ENCODE measurements at places on chromosomes 16 and 17.
A peak's percentile ranks its signal among the peaks of the same experiment; 100 is the strongest.

GRCh38 chr16:2296661-2297505 lies 29.0 kb upstream of the RNPS1 start:
- no peak for DNase-seq

DNA sequence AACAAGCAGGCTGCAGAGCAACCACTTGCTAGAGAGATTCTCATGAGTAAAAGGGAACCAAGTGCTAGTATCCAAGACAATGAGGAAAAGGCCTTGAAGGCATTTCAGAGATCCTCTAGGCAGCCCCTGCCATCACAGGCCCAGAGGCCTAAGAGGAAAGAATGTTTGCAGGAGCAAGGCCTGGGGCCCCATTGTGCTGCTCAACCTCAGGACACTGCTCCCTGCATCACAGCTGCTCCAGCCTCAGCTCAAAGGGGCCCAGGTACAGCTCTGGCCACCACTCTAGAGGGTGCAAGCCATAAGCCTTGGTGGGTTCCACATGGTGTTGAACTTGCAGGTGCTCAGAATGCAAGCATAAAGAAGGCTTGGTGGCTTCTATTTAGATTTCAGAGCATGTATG lies 243.0 kb upstream of the RPL38 start:
- DNase-seq: no peak

DNA sequence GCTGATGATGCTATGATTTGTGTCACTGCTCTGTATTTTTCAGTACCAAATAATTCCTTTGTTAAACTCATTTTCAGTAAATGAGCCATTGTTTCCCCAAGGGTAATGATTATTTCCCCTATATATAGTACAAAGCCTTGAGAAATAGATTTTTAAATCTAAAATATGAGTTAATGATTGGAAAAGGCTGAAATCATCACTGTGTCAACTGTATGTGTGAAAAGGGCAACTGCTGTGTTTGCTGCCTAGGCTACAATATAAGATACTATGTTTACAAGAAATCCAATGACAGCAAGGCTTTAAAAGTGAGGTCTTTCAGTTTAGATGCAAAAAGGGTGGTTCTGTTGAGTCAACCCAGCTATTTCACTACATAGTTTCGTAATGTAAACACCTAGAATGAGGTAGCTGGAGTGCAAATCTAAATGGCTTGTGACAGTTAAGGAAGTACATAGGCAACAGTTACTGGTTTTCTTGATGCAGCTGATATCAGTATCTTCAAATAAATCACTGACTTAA lies 15.3 kb downstream of the NLK start:
- no peak for DNase-seq

DNA sequence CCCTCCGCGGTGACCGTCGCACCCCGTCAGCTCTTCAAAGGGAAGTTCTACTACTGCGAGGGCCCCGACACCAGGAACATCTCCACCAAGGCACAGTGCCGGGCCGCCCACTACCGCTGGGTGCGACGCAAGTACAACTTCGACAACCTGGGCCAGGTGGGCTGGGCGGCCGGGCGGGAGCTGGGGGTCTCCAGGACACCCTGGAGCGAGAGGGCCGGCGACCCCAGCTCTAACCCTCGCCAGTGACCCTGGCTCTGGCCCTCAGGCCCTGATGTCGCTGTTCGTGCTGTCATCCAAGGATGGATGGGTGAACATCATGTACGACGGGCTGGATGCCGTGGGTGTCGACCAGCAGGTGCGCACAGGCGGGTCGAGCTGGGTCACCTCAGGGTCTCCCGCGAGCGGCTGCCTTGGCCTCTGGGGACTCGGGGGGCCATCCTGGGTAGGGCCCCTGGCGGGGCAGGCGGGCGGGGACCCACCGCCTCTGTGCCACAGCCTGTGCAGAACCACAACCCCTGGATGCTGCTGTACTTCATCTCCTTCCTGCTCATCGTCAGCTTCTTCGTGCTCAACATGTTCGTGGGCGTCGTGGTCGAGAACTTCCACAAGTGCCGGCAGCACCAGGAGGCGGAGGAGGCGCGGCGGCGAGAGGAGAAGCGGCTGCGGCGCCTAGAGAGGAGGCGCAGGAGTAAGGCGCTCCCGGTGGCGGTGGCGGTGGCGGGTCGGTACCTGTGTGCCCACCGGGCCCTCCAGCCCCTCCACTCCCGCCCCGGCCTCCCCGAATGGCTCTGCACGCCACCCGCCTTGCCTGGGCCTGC lies 13.4 kb downstream of the TPSG1 start:
- DNase-seq: no peak

DNA sequence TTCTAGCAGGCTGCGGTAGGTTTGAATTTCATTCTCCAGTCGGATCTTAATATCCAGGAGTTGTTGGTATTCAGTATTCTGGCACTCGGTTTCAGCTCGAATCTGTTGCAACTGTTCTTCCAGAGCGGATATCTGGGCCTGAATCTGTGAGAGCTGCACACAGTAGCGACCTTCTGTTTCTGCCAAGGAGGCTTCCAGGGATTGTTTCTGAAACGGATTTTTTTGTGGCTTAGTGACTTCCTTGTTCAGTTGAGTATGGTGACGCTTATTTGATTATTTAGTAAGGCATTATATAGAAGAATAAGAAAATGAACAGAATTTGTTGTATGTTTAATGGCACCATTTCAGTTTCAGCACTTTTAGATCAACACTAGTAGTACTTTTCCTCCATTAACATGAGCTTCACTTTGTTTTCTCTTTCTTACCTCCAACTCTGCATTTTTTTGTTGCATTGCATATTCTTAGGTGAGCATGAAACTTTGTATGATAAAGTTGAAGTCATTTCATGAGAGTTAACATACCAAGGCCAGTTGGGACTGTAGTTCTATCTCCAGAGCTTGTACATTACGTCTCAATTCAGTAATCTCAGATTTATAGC lies 2.8 kb downstream of the KRT10 start:
- DNase-seq: no peak

DNA sequence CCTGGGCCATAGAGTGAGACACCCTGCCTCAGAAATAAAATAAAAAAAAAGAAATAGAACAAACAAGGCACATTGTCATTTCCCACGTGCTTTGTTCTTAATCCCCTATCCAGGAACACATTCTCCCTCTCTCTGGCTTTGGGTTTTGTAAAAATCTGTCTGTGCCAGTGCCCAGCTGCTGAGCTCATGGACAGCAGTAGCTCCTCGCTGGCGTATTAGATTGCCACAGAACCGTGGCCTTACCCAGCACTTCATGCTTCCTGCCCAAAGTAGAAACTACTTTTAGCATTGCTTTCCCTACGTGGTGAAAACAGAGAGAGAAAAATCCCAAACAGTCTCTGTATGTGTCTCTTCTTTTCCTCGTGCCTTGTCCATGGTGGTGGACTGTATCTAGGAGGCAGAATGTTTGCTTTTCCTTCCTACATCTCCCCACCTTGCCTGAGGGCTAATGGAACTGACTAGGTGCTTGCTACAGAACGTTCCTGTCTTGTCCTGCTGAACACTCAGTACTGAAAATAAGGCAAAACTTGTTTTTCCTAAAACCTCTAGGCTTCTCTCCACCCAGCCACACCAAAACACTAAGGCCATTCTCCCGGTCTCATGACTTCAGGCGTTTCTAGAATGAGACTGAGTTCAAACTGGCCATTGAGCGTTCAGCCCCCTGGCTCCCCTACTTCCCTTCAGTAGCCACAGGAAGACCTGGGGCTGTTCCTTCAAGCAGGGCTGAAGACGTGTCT lies 26.1 kb downstream of the MNT start:
- no peak for DNase-seq

DNA sequence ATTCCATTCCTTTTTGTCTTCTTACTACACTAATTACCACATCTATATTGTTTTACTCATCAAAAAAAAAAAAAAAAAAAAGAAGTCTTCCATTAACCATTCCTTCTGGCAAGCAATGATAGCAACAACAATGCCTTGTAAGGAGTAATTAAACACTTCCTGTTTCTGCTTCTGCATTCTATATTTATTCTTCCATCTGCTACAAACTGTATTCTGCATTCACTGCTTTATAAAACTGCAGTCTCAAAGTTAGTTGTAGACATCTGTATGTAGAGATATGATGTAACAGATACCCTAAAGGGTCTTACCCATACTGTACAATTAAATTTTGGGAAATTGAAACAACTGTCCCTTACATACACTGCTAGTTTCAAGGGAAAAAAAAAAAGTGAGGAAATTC lies 28.7 kb upstream of the ABCA6 start:
- no peak for DNase-seq

DNA sequence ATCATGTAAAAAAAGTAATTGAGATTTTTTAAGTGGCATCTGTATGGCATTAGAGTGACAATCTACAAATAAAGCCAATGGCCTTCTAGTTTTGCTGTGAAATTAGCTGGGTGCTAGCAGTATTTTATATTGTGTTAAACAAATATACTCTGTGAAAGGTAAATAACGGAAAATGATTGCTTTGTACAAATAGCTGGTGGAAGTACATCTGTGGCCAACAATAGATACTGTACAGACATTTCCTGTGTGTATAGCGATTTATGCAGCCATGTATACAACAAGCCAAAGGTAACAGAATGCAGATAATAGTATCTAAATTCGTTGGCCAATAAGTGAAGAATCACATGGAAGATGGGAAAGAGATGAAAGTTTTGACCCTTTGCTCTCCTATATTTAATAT lies 26.6 kb downstream of the IQCK start:
- DNase-seq: no peak

GRCh38 chr17:27247071-27247957 lies 46.6 kb upstream of the WSB1 start:
- DNase-seq: no peak

DNA sequence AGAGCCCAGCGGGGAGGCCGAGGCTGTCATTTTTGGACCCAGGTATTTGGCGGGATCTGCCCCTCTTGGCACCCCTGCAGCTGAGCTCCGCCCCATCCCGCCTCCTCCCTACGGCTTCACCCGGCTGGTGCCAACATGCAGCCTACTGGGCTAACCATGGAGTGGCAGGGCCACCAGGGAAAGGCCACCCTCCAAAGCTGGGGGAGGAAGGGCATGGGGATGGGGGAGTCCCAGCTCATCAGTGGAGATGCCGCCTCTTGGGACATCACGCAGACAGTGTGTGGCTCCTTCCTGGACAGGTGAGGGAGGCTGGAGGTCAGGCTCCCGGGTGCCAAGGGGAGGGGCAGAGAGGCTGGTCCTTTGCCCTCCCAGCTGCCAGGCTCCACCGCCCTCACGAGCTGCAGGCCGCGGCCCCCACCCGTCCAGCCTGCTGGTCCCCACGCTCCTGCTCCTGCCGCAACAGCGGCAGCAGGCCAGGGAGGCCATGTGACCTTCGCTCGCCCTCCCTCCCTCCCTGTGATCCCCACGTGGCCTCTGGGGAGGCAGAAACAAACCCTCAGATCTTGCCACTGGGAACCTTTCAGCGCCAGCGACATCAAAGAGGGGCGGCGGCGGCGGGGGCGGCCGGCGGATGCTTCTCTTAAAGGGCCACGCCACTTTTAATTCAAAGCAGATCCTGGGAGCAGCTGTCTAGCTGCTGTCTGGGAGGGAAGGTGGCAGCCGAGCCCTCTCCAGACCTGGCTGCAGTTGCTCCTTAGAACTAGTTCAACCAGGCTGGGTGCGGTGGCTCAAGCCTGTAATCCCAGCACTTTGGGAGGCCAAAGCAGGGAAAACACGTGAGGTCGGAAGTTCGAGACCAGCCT lies 6.8 kb upstream of the NOTUM start:
- DNase-seq: peak; percentile 88

All from activated CD4-positive, alpha-beta T cell treated with anti-CD3 and anti-CD28 coated beads for 4 hours (primary cell).